Fibroblast of the aortic adventitia (primary cell): ENCODE measurements at places on chromosomes 2 and 18. TPM values are rescaled to one million over a fixed set of nuclear protein-coding genes. Genes with fewer than 3 reads are reported as not detected.

The COL4A3 gene
- total RNA-seq: 0.08 and 1.3 TPM in 2 replicates

The COX7A2L gene
- total RNA-seq: 181 and 197 TPM in 2 replicates

The VSNL1 gene
- 0.90 and 3.7 TPM in 2 replicates for total RNA-seq

The CROCC2 gene
- total RNA-seq: under 0.01 and 0.41 TPM in 2 replicates

The LRP1B gene
- 0.36 and 0.74 TPM in 2 replicates for total RNA-seq

The UGT1A9 gene
- not detected in 2 replicates for total RNA-seq

The MDH1 gene
- 129 and 152 TPM in 2 replicates for total RNA-seq

The MAL gene
- total RNA-seq: not detected in 2 replicates

The RNF152 gene
- total RNA-seq: 7.3 and 12.8 TPM in 2 replicates

The NETO1 gene
- total RNA-seq: not detected in 2 replicates

The KHK gene
- 1.7 and 2.3 TPM in 2 replicates for total RNA-seq

The ARHGAP15 gene
- not detected in 2 replicates for total RNA-seq

The SH3BP4 gene
- 32.2 and 49.7 TPM in 2 replicates for total RNA-seq

The MEP1B gene
- total RNA-seq: not detected in 2 replicates

The MC2R gene
- total RNA-seq: not detected in 2 replicates

The AQP4 gene
- total RNA-seq: not detected in 2 replicates

The RAMP1 gene
- total RNA-seq: 3.1 and 3.4 TPM in 2 replicates

The POTEI gene
- not detected in 2 replicates for total RNA-seq

The COL4A4 gene
- 1.1 and 2.6 TPM in 2 replicates for total RNA-seq

The DCC gene
- under 0.01 and 0.09 TPM in 2 replicates for total RNA-seq

The LRP2 gene
- 0.41 TPM in 1 of 2 replicates, not detected in the other for total RNA-seq

The FOXD4L1 gene
- total RNA-seq: 0.09 and 0.16 TPM in 2 replicates

The LCT gene
- total RNA-seq: not detected in 2 replicates

The RGPD5 gene
- 15.5 and 18.2 TPM in 2 replicates for total RNA-seq

The BCL11A gene
- total RNA-seq: 0.09 TPM in 1 of 2 replicates, not detected in the other

The NEURL3 gene
- not detected in 2 replicates for total RNA-seq

The ERFE gene
- 2.8 and 3.4 TPM in 2 replicates for total RNA-seq

The RAB3GAP1 gene
- total RNA-seq: 80.0 and 148 TPM in 2 replicates

The MAP2 gene
- 2.1 and 26.5 TPM in 2 replicates for total RNA-seq

The TLX2 gene
- total RNA-seq: not detected in 2 replicates

The HOXD10 gene
- not detected in 2 replicates for total RNA-seq

The MPHOSPH10 gene
- total RNA-seq: 23.4 and 56.3 TPM in 2 replicates

The ALPG gene
- not detected in 2 replicates for total RNA-seq

The ZSWIM2 gene
- 0.18 TPM in 1 of 2 replicates, not detected in the other for total RNA-seq

The FSHR gene
- not detected in 2 replicates for total RNA-seq

The ERMN gene
- 0.18 TPM in 1 of 2 replicates, not detected in the other for total RNA-seq

The UBE2F gene
- total RNA-seq: 49.8 and 57.6 TPM in 2 replicates

The PLCL1 gene
- total RNA-seq: 12.4 and 17.7 TPM in 2 replicates

The LONRF2 gene
- 1.8 and 2.0 TPM in 2 replicates for total RNA-seq

The DCDC2C gene
- not detected in 2 replicates for total RNA-seq

The IER3IP1 gene
- total RNA-seq: 10.5 and 24.8 TPM in 2 replicates

The ST6GAL2 gene
- 0.09 and 0.16 TPM in 2 replicates for total RNA-seq

The RAX gene
- not detected in 2 replicates for total RNA-seq

The CMPK2 gene
- total RNA-seq: 1.9 and 11.0 TPM in 2 replicates

The SERPINB3 gene
- not detected in 2 replicates for total RNA-seq
